Activated gamma-delta T cell treated with anti-CD3 and anti-CD28 coated beads, Interleukin-2, amount 50 U/mL, for 16 hours (primary cell): ENCODE measurements at places on chromosomes 4 and X.

GRCh38 chr4:123599920-123600810, 203.6 kb downstream of the SPRY1 start:
- DNase-seq = peak; percentile 19

DNA sequence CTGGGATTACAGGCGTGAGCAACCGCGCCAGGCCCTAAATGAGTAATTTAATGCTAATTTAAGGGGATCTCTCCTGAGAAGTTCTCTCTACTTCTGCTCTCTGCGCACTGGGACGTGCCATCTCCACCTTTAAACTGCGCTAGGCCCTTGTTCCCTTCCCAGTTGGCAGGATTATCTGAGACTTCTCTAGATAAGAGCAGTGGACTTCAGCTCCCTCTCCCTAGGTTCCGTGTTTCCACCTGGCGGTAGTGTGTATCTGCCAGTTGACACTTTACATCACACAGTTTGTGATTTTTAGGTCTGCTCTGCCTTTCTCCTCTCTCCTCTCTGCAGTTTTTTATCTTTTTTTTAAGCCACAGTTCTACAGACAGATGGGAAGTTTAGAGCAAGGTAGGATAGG, 40.2 kb downstream of the ARHGAP10 start:
- no peak for DNase-seq

- no peak for DNase-seq
Measured at GRCh38 chrX:68249401-68249831, 183.9 kb downstream of the OPHN1 start.

DNA sequence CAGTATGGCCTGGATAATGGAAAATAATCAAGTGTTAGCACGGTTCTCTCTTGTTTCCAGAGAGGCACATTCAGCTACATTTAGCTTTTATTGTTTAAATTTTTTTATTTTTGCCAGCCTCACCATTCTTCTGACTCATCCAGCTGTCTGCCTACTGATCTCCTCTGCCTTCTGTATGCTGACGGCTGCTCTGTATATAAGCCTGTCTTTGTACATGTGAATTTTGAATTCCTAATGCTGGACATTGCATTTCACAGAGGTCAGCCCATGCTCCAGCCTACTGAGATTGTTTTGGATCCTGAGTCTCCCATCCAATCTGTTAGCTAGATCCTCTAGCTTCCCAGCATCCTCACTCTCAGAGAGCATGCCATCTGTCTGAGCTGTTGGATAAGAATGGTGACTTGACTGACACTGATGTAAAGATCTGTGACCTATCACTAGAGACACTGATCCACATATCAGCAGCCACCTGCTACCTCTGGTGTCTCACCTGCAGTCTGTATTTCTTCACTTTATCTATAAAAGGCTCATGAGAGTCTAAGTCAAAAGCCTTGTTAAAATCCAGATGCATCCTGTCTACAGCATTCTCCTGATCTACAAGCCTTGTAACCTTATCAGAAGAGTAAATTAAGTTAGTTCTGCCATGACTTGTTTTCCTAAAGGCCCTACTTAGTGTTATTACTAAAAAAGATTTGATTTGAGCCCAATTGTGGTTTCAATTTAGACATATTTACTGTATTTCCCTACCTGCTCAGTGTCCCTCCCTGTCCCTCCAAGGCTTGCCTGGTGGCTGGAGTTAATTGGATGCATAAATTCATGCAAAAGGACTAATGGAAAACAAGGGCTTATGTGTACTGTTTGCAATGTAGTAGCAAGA, 25.6 kb upstream of the ARHGAP36 start:
- DNase-seq = no peak

DNA sequence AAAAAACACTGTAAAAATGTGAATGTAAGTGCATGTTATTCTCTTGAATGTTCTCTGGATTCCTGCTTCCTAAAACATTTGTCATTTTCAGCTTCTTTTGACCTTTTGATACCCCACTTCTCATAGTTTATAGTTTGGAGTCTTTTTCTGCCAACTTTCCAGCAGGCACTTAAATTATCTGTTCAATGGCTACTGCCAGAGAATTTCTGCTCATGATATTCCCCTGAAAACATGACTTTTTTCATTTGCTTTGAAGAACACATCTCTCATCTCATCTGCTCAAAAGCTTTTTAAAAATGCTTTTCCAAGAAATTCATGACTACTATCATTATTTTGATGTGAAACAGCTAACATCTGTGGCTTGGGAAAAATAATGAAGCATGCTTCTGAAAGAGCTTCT, 269.7 kb upstream of the PCDH7 start:
- no peak for DNase-seq

DNA sequence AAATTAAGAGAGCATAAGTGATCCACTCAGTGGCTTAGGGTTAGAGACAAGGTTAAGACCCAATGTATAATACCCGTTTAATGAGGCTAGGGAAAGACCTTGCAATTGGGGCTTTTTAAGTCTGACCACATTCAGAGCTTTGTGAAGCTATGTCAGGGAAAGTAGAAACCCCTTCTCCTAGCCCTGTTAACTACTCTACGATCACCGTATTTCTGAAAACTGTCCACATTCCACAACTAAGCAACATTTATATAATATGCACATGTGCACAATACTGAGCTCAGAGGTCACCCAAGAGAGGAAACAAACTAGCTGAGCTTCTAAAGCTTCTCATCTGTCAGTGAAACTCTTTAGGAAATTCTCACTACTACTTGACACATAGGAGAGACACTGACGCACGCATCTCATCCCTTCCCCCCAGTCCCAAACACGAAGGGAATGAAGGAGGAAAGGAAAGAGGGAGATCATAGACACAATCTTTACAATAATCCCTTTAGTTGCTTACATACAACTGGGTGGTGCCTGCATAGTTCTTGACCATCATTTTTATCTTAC, 56.2 kb downstream of the METTL14 start:
- no peak for DNase-seq

GRCh38 chr4:168335621-168336020, 17.1 kb upstream of the DDX60 start:
- no peak for DNase-seq

DNA sequence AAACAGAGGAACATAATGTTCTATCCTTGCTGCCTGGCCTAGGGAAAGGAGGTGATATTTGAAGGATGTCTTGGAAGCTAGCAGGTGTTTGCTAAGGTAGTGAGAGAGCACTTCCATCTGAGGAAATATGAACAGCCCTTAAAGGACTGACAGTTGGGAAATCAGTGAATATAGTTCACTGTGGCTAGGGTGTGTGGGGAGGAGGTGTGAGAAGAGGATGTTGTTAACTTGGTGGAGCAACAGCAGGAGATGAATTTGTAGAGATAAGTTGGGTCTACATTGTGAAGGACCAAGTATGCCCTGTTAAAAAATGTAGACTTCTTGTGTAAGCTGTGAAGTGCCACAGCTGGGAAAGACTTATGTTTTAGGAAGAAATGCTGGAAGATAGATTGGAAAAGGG, 25.5 kb downstream of the TBC1D19 start:
- DNase-seq = no peak

- DNase-seq = peak; percentile 14
Measured at GRCh38 chrX:155056877-155057792, 13.8 kb downstream of the CMC4 start.

DNA sequence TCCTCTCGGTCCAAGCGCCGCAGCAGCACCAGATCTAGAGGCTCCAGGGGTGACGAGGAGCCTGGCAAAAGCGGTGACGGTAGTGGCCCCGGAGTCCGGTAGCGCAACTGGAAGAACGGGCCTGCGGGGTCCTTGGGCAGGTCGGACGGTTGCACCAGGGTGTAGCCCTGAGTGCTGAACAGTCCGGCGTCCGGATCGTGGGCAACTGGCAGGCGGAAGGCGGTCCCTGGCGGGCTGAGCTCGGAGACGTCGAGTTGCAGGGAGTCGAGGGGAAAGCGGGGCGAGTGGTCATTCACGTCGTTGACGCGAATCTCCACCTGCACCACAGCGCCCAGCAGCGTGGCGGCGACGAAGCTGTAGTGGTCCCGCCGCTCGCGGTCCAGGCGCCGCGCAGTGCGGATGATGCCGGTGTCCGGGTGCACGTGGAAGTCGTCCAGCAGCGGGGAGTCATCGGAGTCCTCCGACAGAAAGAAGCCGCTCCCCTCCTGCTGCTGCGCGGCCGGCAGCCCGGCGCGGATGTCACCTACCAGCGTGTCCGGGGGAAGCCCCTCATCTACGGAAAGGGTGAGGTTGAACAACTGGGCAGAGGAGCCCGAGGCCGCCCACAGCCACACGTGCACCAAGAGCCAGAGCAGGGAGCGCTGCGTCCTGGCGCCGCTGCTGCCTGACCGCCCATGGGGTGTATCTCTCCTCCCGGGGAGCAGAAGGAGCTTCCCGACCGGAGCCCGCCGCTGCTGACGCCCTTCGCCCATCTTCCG, 837 bp downstream of the DCHS2 start:
- DNase-seq = no peak

DNA sequence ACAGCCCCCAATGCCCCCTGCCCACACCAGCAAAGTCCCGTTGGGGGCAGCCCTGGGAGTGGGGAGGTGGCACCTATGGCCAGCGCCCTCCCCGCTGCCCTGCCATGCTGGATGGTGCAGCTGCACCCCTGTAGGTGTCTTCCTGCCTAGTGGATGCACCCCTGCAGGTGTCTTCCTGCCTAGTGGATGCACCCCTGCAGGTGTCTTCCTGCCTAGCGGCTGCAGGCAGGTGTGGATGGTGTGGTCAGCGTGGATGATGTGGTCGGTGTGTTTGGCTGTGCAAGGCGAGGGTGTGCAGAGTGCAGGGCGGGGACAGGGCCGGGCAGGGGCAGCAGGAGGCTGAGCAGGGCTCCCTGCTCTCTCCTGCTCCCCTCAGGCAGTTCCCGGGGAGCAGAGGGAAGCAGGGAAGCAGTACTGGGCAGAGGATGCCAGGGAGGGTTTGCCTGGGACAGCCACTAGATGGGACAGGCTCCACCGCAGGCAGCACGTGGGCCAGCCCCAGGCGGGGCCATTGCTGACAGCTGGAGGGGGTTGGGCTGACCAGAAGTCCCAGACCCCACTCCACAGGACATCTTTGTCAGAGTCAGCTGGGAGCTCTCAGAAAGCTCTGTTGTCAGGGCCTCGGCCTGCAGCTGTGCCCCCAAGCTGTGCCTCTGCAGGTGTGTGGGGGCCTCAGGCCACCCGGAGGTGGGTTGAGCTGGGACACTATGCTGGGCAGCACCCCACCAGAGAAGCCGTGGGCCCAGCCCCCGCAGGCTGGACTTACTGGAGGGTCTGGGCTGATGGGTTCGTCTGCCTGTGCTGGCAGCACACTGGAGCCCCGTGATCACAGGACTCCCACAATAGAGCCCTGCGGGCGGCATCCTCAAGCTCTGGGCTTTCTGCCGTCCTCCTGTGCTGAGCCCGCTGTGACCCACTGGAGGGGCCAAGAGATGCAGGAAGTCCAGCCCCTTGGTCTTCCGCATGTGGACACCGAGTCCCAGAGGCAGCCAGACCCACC, 23.7 kb downstream of the DOK7 start:
- no peak for DNase-seq
